ENCODE measurements at places on chromosomes 3 and 15. TPM values are rescaled to one million over a fixed set of nuclear protein-coding genes. Genes with fewer than 3 reads are reported as not detected.

GRCh38 chr3:69216981-69217380 lies 94.6 kb upstream of the LMOD3 start:
- no peak for DNase-seq

GRCh38 chr15:40240619-40241221 lies 1.9 kb downstream of the PAK6 start:
- DNase-seq: no peak

DNA sequence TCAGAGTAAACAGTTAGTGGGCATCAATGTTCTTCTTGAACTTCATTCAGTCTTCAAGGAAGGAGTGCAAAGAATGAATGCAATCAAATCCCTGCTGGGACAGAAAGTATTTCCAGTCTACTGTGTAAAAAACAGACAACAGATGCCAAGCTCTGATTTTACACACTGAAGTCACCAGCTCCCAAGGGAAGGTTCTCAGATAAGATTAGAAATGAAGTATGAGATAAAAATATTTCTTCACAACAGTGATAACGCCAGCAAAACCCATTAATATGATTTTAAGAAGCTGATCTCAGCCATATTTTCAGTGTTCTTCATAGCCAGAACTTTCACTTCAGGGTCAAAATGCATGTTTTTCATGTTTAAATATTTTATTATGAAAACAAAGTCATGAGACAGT lies 265.6 kb downstream of the CTNNB1 start:
- DNase-seq: peak; percentile 65

DNA sequence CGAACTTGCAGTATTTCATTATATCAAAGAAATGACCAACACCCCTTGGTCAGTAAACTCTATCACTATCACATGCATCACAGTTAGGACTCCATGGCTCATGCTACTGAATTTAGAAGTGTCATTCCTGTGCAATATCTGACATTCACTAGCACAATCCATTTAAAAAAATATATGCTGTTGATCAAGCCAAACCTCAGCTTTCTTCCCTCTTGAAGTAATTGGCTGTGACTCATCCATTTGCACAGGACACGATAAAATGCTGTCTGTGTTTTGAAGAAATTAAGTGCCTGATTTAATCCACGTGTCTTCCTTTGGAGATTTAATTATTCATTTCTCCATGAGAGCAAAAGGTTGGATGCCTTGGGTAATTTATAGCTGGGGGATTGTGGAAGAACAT lies 38.9 kb downstream of the CPNE4 start:
- DNase-seq: no peak

- DNase-seq: no peak
Observed at GRCh38 chr3:52537726-52538421, 1.5 kb downstream of the UQCC5 start.

- DNase-seq: peak; percentile 78
Observed at GRCh38 chr3:184133840-184134745, 1.1 kb upstream of the EIF2B5 start.

GRCh38 chr3:120348065-120348990 lies 826 bp downstream of the LRRC58 start:
- DNase-seq: peak; percentile 35

DNA sequence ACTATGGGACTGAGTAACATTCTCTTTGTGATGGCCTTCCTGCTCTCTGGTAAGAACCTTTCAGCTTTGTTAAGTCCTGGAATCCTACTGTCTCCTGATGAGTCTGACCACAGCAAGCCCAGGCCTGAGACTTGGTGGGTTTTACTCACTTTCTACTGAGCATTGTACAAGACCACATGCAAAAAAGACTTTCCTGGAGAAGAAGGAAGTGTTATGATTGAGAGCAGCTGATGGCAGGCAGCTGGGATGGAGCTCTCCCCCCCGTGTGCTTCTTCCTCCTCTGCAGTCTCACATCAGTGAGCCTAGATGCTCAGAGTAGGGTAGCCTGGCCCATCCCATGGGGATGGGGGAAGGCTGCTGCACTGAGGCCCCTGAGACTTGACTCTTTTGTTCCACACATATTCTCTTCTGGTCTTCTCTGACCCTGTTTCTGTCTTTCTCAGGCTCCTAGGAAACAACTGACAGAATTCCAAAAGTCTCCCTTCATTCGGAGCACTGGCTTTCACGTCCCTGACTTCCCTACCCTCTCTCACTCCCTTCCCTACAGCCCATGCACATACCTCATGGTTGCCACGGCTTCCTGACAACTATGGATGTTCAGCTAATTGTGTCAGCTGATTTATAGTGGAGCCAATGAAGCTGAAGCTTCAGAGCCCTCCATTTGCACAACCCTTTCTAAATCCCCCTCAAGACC lies 36.6 kb downstream of the CD86 start:
- no peak for DNase-seq

DNA sequence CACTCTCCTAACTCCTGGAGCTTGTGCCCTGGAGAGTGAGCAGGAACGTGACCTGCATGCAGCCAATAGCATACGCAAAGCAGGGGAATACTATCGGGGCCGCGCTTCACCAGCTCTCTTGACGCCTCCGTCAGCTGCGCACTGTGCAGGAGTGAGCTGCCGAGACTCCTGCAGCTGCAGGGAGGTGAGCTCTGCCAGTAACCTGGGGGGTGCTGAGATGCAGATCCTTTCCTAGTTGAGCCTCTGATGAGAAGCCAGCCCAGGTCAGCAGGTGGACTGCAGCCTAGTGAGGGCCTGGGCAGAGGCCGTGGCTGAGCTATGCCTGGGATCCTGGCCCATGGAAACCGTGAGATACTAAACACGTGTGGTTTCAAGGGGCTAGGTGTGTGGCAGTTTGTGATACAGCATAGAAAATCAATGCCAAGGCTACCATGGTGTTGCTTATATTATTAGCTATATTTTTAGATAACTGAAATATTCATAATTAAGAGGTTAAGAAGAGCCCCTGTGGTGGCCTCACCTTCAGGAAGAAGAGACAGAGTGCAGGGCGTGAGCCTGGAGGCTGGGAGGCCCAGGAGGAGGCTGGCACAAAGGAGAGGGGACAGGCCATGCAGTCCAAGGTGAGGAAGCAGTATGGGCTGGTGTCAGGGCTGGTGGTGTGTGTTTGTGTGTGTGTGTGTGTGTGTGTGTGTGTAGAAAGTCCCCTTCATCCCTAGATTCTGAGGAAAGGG lies 5.9 kb upstream of the DNAJB8 start:
- DNase-seq: no peak

DNA sequence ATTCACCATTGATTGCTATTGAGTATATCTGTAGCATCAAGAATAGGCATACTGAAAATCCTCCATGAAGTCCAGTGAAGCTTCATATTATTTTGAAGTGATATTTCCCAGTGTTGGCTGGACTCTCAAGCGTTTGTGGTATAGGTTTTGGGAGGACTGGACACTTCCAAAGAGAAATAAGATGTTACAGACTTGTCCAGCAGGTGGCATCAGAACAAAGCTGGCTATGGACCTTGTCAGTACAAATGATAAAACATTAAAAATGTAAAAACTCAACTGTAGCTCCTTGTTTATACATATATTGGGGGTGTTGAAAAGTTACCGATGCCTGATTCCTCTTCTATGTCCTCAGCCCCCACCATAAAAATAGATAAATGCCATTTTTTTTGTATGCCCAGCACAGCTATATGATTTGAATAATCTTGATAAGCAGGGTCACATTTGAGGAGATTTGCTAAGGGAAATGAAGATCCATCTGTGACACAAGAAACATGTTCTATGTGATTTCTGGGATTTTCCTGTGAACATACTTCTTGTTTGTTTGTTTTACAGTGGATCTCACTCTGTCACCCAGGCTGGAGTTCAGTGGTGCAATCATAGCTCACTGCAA lies 54.5 kb upstream of the GOLGA6B start:
- peak; percentile 77 for DNase-seq

The NAA80 gene
- total RNA-seq: 8.4 TPM

The RAD18 gene
- 28.1 TPM for total RNA-seq

The MRPL47 gene
- total RNA-seq: 43.7 TPM

The RNF13 gene
- total RNA-seq: 52.7 TPM

The GOLGA8S gene
- under 0.01 TPM for total RNA-seq

The CYP1A2 gene
- total RNA-seq: not detected
